Esophagus mucosa (tissue), 1 donor: ENCODE measurements at places on chromosomes 4 and X.

- ATAC-seq: no peak
These were observed 717 bp downstream of the MGAT4D start for GRCh38 chr4:140497405-140497746.

- ATAC-seq: no peak
These were observed 144.2 kb upstream of the PCDH18 start for GRCh38 chr4:137676357-137676998.

GRCh38 chrX:16082470-16083085 lies 40.8 kb upstream of the GRPR start:
- no peak for ATAC-seq

GRCh38 chrX:130682990-130683389 lies 220.0 kb downstream of the ENOX2 start:
- ATAC-seq: no peak

DNA sequence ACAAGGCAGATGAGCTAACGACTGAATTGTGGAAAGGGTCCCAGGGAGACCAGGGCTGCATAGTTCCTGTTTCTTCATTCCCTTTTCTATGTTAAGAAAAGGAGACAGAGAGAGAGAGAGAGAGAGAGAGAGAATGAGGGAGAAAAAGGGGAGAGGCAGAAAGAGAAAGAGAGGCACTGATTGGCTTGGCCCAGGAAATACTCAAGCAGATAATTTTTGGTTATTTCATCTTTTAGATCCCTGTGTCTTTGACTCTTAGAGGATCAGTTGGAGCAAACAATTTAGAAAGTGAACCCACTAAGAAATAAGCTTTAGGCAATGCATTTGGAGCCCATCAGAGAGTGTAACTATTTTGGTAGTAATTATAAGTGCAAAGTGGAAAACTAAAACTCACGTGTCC lies 103.4 kb downstream of the CEP44 start:
- ATAC-seq: no peak

GRCh38 chr4:16117164-16117563 lies 33.3 kb upstream of the PROM1 start:
- no peak for ATAC-seq
